ENCODE measurements at places on chromosomes 1 and 21. TPM values are rescaled to one million over a fixed set of nuclear protein-coding genes. Genes with fewer than 3 reads are reported as not detected.

The KCNJ15 gene
- 18.9 TPM for total RNA-seq

The TNFSF18 gene
- 0.12 TPM for total RNA-seq

The IFNLR1 gene
- total RNA-seq, result 11.7 TPM

The HTR1D gene
- total RNA-seq, result not detected

The PTCH2 gene
- total RNA-seq, result 0.12 TPM

The KRTAP19-3 gene
- not detected for total RNA-seq

The ALG14 gene
- total RNA-seq, result 9.5 TPM

The CELA2B gene
- total RNA-seq, result not detected

The FCRL6 gene
- total RNA-seq, result not detected

The APOBEC4 gene
- total RNA-seq, result not detected

The AIRE gene
- total RNA-seq, result 0.10 TPM

The SPRR1B gene
- total RNA-seq, result not detected

The CASQ1 gene
- not detected for total RNA-seq

The STUM gene
- not detected for total RNA-seq

The GIPC2 gene
- total RNA-seq, result under 0.01 TPM

The LCA5L gene
- total RNA-seq, result 0.96 TPM

The S100A3 gene
- total RNA-seq, result 15.3 TPM

The SELENBP1 gene
- total RNA-seq, result 5.2 TPM

The IL10 gene
- not detected for total RNA-seq

The AMPD1 gene
- not detected for total RNA-seq

The DISP3 gene
- total RNA-seq, result not detected

The OPRD1 gene
- total RNA-seq, result 0.96 TPM

The STYXL2 gene
- 0.36 TPM for total RNA-seq

The MKNK1 gene
- 16.8 TPM for total RNA-seq

The ZBTB18 gene
- total RNA-seq, result 13.6 TPM

The MSH4 gene
- 0.10 TPM for total RNA-seq

The RGS8 gene
- total RNA-seq, result under 0.01 TPM

The TEDDM1 gene
- total RNA-seq, result not detected

The CROCC gene
- total RNA-seq, result 5.6 TPM

The CACNA1E gene
- not detected for total RNA-seq

The GLUL gene
- 79.9 TPM for total RNA-seq

The RPE65 gene
- total RNA-seq, result not detected

The PBX1 gene
- 2.4 TPM for total RNA-seq

The SLC45A3 gene
- 4.7 TPM for total RNA-seq
